ENCODE measurements at places on chromosomes 4 and X. TPM values are rescaled to one million over a fixed set of nuclear protein-coding genes. Genes with fewer than 3 reads are reported as not detected.

Gene SSX4B
- total RNA-seq, result not detected

Gene LRRC66
- 0.27 TPM for total RNA-seq

Gene GPR34
- total RNA-seq, result 5.4 TPM

Gene GAGE12J
- total RNA-seq, result not detected

Gene PABPC1L2A
- total RNA-seq, result not detected

Gene GASK1B
- not detected for total RNA-seq

Gene NAA10
- total RNA-seq, result 88.4 TPM

Gene ZNF157
- 0.15 TPM for total RNA-seq

Gene ADD1
- total RNA-seq, result 261 TPM

Gene TSPAN7
- 0.34 TPM for total RNA-seq

Gene ANKRD50
- total RNA-seq, result 0.07 TPM

Gene GAB3
- 32.1 TPM for total RNA-seq

Gene TGIF2LX
- total RNA-seq, result not detected

Gene POF1B
- 0.29 TPM for total RNA-seq

Gene SUPT20HL2
- total RNA-seq, result not detected

Gene NMU
- not detected for total RNA-seq

Gene FGF13
- total RNA-seq, result not detected
